Cortex of kidney (tissue), 1 donor: ENCODE measurements at places on chromosomes 1 and 21.

GRCh38 chr1:77373702-77374101 lies 91.9 kb downstream of the AK5 start:
- DNase-seq: no peak

DNA sequence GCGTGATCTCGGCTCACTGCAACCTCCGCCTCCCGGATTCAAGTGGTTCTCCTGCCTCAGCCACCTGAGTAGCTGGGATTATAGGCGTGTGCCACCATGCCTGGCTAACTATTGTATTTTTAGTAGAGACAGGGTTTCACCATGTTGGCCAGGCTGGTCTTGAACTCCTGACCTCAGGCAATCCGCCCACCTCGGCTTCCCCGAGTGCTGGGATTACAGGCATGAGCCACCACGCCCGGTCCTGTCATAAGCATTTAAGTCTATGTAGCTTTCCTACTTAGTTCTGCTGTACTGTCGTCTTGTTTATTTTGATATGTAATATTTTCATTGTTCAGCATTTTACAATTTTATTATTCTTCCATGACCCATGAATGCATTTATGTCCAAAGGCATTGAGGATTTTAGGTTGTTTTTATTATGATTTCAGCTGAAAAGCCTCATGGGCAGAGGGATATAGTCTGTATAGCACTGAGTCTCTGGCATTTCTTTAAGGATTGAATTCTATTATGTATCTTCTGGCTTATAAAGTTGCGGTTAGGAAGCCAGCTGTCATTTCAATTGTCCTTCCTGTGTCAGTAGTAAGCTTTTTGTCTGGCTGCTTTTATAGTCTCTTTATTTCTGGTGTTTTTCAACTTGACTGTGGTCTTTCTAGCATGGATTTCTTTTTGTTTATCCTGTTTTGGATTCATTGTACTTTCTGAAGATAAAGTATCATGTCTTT lies 9.2 kb downstream of the AGPAT3 start:
- DNase-seq: no peak

- no peak for DNase-seq
Observed at GRCh38 chr1:200909071-200909470, 14.4 kb downstream of the INAVA start.

- DNase-seq: no peak
Observed at GRCh38 chr1:15117671-15118325, 35.7 kb upstream of the TMEM51 start.

- no peak for DNase-seq
Observed at GRCh38 chr1:228011721-228012311, 5.0 kb downstream of the WNT3A start.

DNA sequence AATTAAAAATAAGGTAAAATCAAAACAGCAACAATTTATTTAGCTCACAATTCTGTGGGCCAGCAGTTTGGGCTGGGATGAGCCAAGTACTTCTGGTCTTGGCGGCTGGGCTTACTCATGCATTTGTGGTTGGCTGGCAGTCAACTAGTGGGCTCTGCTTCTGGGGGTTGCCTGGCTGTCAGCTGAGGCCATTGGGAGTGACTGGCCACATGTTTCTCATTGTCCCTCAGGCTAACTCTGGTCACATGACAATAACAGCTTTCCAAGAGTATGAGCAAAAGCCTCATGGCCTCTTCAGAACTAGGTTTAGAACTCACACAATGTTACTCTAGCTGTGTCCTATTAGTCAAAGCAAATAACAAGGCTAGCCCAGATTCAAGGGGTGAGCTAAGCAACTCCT lies 15.6 kb upstream of the CHIA start:
- DNase-seq: no peak

- no peak for DNase-seq
Observed at GRCh38 chr1:14896381-14897079, 257.0 kb upstream of the TMEM51 start.

GRCh38 chr1:119878171-119878570 lies 18.1 kb downstream of the ADAM30 start:
- no peak for DNase-seq

DNA sequence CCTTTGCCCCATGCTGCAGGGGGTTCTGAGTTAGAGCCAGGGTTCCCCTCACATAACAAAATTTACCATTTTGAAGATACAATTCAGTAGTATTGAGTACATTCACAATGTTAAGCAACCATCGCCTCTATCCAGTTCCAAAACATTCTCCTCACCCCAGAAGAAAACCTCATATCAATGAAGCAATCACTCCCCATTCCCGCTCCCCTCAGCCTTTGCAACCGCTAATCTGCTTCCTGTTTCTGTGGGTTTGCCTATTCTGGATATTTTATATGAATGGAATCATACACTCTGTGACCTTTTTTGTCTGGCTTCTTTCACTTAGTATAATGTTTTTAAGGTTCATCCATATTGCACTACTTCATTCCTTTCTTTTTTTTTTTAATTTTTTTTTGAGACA lies 32.9 kb downstream of the SERINC2 start:
- DNase-seq: no peak

DNA sequence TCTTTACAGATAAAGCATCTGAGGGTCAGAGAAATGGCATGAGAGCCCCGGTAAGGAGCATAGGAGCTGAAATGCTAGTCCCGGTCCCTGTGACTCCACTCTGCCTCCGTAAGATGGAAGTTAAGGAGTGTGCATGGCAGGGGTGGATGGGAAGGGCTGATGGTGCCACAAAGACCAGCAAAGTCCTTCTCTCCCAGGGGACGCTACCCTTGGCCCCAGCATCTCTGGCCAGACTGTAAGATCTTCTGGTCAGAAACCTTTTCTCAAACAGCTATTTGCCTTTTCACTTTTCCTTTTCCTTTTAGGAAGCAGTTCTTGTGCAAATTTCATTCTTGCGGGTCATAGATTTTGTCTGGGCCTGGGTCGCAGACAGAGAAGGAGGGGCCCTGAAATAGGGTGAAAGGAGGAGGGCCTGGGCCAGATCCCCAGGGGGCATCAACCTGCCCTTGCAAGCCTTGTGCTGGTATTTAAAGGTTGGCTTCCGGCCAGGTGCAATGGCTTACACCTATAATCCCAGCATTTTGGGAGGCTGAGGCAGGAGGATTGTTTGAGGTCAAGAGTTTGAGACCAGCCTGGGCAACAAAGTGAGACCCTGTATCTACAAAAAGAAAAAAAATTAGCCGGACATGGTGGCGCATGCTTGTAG lies 14.4 kb upstream of the EPS8L3 start:
- DNase-seq: no peak

DNA sequence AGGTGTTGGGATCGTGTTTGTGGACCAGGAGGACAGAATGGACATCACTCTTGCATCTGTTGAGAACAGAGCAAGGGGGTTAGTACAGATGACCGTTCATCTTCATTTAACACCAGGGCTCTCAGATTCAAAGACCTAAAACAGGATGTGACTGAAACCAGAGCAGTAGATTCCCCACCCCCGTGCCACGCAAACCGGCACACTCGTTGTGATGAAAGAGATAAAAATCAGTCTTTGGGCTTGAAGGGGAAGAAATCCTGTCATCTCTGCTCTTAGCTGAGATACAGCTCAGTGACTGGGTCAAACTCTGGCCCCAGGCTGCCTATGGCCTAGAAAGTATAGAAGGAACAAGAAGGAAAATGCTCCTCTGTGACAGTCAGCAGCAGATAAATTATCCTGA lies 146.2 kb upstream of the KRTAP19-8 start:
- DNase-seq: no peak

DNA sequence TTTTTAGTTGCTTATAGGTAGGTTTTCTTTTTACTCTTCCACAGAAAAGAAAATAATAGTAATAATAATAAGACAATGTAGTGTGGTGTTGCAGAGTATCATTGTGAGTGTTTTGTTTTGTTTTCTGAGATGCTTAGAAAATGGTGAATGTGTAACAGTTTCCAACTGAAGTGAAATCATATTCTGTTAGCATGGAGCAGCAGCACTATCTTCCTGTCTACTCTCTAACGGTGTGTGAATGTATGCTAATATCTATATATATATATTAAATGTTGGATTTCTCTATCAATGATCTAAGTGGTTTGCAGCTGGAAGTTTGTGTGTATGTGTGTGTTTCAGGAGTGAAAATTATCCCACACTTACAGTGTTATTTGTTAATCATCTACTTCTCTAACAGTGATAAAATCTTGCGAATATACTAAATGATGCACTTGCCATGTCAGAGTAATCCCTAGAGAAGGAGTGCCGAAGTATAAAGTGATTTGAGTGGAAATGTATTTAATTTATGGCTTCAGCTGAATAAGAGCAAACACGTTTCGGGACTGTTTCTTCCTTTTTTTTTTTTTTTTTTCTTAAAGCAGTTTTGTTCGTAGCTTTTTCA lies 377 bp downstream of the SAMD13 start:
- no peak for DNase-seq

DNA sequence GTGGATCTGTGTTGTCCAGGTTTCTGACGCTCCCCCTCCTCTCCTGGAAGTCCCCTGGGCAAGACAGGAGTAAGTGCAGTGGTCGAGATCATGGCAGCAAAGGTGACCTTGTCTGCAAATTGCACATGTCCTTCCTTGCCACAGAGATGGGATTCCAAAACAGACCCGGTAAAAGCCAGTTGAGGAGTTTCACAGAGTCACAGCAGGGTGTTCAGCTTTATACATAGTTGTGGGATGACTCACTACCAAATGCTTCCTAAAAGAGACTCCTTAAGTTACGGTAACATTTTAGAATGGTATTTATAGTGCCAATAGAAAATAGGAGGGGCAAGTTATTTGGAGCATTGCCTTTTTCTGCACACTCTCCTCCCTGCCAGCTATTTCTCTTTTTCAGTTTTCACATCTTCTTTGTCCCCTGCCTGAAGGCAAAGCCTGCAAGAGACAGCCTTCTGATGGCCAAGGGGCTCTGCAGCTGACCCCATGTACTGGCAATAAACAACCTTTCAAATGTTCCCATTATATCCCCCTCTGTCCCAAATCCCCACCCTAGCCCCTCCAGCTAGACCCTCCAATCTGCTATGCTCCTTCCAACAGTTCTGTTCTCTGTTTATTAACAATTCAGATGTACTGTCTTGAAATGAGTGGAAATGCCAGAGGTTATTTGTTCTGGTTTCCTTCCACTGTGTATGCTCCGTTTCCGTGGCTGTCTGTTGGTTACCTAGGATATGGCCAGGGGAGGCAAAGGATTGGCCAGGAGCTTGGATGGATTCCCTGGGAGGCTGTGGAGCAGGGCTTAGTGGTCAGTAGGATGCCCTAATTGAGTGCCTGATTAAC lies 115.0 kb downstream of the TGFB2 start:
- no peak for DNase-seq

DNA sequence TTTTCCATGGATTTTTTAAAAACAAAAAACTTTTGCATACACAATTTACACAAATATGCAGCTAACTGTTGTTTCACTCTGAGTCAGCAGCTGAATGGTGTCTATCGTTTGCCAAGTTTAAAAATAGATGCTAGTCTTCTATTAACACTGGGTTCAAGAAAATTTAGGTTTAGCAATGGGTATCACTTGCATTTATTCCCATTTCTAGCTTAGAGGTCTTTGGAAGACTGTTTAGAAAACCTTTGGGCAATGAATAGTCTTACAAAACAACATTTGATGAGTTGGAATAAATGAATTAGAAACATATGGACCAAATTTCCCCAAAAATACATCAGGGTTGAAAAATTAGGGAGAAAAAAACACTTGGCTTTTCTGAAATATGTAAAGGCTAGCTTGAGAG lies 165.8 kb downstream of the LYPLAL1 start:
- DNase-seq: no peak
